ENCODE measurements at places on chromosomes 6 and 20.

GRCh38 chr6:127868338-127868737, 32.5 kb downstream of the THEMIS start:
- no peak for DNase-seq

DNA sequence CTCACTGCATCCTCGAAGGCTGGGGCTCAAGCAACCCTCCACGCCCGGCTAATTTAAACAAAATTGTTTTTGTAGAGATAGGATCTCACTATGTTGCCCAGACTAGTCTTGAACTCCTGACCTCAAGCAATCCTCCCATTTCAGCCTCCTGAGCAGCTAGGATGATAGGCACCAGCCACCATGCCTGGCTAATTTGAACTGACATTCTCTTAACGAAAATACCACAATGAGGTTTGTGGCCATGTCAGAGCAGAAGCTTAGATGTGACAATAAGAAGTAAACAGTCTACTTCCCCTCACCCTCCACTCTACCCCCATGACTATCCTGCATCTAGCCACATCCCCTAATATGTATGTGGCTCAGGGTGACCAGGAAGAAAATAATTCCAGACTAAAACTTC, 74.8 kb upstream of the PLCB4 start:
- no peak for DNase-seq

DNA sequence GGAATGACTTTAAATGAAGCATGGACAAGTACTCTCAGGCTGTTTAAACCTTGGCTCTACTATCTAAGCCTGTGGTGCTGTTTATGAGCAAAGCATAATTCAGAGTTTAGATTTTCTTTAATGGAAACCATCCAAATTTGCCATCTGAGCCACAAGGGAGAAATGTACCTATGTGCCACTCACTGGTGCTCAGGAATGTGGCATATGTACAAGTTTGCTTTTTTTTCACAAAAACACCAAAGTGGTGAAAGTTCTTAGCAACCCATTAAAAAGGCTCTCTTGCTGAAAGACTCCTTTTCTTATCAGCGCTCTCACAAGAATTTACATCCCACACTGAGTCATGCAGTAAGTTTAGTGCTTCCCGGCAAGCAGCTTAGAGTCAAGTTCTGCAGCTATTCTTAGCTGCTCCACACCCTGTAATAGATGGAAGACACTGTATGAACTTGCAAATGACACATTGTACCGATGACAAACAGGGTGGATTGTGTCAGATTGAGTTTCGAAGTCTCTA, 57.3 kb upstream of the MLIP start:
- DNase-seq, result no peak

DNA sequence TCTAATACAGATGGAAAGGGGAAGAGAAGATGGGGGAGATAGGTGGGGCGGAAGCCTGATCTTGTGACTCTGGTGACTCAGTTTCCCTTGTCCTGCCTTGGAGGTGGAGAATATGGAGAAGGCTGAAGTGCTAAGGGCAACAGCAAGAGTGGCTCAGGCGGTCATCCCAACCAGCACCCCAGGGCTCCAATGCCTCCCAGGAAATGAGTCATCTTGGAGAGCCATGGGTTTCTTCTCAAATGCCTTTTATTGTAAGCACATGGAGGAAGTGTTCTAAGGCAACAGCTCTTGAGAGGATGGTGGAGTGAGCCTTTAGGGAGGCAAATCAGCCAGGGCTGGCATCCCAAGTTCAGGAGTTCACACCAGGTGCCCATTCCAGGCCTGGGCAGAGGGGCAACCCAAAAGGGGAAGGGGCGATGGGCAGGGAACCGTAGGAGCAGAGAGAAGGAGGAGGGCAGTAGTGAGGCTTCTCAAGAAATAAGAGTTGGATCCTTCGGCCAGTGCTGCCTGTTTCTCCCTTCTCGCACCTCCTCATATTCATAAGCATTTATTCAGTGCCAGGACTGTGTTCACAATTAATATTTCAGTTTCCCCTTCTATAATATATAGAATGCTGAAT, 13.2 kb upstream of the AHCY start:
- no peak for DNase-seq

DNA sequence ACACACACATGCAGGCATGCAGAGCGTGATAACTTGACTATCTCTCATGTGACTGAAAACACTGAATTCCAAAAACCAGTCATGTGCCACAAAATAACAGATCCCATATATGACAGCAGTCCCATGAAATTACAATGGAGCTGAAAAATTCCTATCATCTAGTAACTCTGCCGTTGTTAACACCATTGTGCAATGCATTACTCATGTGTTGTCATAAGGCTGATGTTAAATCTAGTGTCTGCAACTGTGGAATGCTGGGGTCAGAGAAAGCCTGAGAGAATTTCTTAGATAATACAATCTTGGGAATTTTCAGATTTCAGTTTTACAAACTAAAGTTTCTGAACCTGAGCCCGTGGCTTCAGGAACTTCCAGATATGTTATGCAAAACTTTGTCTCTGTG, 70.2 kb downstream of the LYRM4 start:
- no peak for DNase-seq

- DNase-seq, result peak; percentile 81
Measured at GRCh38 chr20:5691918-5692618, 58.1 kb upstream of the SHLD1 start.

GRCh38 chr6:1129131-1129530, 182.8 kb upstream of the FOXQ1 start:
- DNase-seq, result no peak

DNA sequence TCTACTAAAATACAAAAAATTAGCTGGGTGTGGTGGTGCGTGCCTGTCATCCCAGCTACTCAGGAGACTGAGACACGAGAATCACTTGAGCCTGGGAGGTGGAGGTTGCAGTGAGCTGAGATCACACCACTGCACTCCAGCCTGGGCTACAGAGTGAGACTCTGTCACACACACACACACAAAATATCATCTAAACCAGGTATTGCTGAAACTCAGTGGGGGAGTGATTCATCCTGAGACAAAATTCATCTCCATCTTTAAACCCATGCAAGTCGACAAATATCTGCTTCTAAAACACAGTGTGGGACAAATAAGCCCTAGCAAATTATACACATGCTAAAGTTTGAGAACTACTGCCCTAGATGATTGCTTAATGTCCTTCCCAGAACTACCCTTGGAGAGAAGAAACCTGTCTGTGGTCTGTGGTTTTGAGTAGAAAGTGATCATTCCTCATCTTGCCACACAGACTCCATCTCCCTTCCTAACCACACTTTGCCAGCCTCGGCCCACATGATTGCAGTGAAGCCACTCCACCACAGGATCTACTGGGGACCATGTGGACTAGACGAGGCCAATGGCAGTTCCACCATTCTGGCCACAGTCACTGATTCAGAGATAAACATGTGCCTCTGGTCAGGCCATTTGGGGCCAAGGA, 130.3 kb downstream of the OPRM1 start:
- DNase-seq, result no peak

- DNase-seq, result no peak
Measured at GRCh38 chr20:24798930-24799705, 150.0 kb upstream of the CST7 start.

GRCh38 chr20:39954621-39955020, 734.4 kb downstream of the MAFB start:
- no peak for DNase-seq

DNA sequence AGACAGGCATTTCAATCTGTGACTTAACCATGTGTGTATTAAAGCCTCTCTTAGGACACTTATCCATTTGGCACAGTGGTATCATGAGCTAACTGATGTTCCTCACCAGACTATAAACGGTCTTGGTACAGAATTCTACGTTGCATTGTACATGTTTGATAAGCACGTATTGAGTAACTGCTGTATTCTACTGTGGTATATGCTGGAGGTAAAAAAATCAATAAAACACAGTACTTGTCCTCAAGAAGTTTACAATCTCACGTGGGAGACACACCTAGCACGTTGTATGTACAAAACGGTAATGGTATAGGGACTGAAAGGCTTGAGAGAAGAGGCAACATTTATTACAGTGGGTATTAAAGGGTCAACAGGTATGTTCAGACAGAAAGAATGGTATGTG, 33.2 kb upstream of the FAM83C start:
- no peak for DNase-seq

GRCh38 chr6:43942011-43942442, 172.0 kb downstream of the VEGFA start:
- DNase-seq, result peak; percentile 58

GRCh38 chr6:34521463-34522285, 34.5 kb downstream of the SPDEF start:
- no peak for DNase-seq

GRCh38 chr6:36383606-36384005, 3.9 kb downstream of the ETV7 start:
- peak; percentile 30 for DNase-seq

DNA sequence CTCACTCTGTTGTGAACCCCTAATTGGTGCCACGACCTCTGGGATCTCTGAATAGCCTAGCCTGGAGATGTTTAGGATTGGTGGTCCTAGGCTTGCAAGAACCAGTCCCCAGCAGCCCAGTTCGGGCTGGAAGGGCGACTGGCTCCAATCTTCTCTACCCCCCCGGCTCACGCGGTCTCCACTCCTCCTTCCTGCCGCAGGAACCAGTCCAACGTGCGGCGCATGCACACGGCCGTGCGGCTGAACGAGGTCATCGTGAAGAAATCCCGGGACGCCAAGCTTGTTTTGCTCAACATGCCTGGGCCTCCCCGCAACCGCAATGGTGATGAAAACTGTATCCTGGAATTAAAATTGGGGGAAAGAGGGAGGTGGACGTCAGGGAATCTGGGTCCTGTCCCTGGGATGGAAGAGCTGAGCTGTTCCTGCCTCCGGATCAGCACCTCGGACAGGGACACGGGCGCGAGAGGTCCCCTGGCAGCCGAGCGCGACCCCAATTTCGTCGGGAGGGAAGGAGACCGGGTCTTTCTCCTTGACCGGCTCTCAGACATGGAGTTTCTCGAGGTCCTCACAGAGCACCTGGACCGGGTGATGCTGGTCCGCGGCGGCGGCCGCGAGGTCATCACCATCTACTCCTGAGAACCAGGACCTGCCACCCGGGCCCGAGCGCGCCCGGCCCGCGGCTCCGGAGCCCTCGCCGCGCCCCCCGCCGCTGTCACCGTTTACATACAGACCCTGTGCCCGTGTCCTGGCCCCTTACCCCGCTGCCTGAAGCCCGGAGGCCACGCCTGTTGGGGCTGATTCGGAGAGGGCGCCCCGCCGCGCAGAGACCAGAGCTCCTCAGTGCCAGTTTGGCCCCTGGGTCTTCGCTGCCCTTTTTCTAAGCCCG, 28.2 kb downstream of the SLC12A5 start:
- DNase-seq, result no peak

DNA sequence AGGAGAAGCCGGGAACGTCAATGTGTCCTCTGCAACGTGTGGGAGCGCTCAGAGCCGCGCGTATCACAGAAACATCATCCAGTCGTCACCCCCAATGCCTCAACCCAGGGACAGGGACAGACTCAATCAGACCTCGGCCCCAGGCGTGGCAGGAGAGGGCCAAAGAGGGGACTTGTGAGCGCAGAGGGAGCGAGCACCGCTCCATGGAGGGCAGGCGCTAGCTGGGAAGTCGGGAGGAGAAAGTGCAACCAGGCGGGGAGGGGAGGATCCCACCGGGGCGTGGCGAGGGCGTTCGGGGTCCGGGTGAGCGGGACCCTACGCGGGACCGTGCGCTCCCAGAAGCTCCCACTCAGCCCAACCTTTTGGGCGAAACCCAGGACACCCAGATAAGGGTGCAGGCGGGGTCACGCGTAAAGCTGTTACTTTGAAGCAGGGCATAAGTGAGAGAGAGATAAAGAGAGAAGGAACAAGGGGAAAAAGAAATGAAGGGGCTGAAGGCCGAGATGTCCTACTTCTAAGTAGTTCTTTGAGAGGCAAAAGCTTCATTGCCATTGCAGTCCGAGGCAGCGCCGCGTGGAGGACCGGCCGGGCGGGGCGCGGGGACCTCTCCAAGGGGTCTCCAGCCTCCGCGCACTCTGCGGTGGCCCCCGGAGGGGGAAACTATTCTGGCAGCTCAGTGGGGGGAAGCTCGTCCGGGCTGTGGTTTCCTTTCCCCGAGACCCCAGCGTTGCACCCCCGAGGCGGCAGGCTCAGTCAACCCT, 862 bp upstream of the SOBP start:
- peak; percentile 65 for DNase-seq

GRCh38 chr20:61354901-61355495, 102.9 kb downstream of the CDH4 start:
- DNase-seq, result no peak

GRCh38 chr6:54098450-54099044, 12.7 kb upstream of the MLIP start:
- DNase-seq, result no peak

DNA sequence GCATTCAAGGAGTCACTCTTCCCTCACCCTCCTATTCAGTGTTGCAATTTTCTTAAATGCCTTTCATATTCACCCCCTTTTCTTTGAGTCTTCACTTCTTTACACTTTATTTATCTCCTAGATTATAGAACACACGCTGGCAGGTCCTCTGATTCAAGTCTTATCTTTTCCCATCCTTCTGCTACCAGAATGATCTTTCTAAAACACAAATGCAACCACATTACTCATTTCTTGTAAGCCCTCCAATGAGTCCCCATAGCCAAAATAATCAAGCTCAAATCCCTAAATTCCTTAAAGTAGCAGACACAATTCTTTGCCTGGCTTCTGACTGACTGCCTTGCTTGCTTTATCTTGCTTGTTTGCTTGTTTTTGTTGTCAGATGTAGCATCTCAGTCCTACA, 920.0 kb downstream of the TFAP2A start:
- no peak for DNase-seq

DNA sequence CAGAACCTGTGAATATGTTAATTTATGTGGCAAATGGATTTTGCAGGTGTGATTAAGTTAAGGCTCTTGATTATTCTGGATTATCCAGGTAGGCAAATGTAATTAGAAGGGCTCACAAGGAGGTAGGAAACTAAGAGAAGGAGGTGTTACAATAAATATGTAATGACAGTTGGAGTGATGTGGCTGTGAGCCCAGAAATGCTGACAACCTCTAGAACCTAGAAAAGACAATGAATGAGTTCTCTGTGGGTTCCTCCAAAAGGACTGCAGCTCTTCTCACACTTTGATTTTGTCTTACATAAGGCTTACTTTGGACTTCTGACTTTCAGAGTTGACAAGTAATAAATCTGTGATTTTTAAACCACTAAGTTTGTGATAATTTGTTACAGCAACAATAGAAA, 406.6 kb upstream of the EPHA7 start:
- no peak for DNase-seq

DNA sequence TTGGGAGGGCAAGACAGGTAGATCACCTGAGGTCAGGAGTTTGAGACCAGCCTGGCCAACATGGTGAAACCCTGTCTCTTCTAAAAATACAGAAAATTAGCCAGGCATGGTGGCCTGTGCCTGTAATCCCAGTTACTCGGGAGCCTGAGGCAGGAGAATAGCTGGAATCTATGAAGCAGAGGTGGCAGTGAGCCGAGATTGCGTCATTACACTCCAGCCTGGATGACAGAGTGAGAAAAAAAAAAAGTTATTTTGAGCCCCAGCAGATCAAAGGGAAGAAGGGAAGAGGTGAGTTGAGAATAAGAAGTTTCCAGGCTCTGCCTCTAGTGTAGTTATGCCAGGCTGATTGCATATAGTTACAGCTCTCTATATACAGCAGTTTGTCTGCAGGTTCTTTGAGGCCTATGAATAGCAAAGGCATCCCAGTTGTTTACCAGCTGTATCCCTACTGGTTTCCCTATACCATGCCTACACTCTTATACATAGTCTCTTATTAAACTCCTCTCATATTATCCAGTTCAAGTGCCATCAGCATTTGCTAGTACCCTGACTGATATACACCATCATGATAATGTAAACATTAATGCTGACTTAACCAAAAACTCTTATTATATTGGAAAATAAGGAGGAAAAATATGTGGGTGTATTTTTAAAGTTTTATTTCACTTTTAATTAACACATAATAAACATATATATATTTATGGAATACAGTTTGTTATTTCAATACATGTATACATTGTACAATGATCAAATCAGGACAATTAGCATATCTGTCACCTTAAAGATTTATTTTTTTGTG, 823.6 kb upstream of the ADGRB3 start:
- DNase-seq, result no peak
